Left lung (tissue), 14 donors: ENCODE measurements at places on chromosomes 2 and 18. TPM values are rescaled to one million over a fixed set of nuclear protein-coding genes. Genes with fewer than 3 reads are reported as not detected.

The ASB18 gene
- total RNA-seq = not detected

The ANKRD30BL gene
- total RNA-seq = not detected

The UGT1A3 gene
- not detected for total RNA-seq

The GRHL1 gene
- 2.4 TPM for total RNA-seq

The EPHA4 gene
- total RNA-seq = 17.7 TPM

DNA sequence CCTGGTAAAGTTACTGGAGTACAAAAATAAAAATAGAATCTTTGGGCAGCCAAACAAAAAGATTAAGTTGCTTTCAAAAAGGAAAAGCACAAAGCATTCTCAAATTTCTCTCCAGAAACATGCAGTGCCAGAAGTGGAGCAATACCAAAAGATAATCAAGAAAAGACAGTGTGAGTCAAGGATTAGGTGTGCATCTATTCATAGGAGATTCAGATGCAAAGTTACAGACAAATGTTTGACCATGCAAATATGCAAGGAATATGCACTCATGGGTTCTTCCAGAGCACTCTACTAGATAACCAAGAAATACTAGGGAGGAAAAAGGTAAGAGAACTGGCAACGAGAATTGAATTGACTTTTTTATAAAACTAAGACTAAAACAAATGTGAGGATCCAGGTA lies 51.8 kb upstream of the CDH20 start:
- DNase-seq = no peak

- no peak for DNase-seq
Observed at GRCh38 chr2:33620-34019, 12.7 kb downstream of the FAM110C start.

GRCh38 chr2:74696829-74697228 lies 42.8 kb downstream of the SEMA4F start:
- DNase-seq = no peak

GRCh38 chr2:135218426-135218825 lies 166.3 kb downstream of the RAB3GAP1 start:
- no peak for DNase-seq

DNA sequence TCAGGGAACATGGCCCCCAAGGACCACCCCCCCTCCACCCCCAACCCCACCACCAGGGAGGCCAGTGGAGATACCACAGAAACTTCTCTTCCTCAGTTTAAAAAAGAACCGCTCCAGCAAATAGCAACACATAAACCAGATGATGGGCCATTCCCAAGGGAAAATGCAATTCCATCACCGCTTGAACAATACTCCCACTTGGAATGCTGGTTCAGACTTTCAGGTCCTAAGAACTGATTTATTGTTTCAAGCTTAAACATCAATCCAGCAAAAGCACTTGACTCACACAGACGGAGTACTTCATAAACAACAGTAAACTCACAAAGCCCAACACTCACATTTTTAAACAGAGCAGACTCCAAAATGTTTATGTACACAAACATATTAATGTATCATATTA lies 6.9 kb downstream of the HDAC4 start:
- DNase-seq = no peak

GRCh38 chr2:159971365-159972152 lies 90.9 kb downstream of the PLA2R1 start:
- DNase-seq = no peak
